Small intestine (tissue), 16 donors: ENCODE measurements at places on chromosomes 7 and 10. TPM values are rescaled to one million over a fixed set of nuclear protein-coding genes. Genes with fewer than 3 reads are reported as not detected.

DNA sequence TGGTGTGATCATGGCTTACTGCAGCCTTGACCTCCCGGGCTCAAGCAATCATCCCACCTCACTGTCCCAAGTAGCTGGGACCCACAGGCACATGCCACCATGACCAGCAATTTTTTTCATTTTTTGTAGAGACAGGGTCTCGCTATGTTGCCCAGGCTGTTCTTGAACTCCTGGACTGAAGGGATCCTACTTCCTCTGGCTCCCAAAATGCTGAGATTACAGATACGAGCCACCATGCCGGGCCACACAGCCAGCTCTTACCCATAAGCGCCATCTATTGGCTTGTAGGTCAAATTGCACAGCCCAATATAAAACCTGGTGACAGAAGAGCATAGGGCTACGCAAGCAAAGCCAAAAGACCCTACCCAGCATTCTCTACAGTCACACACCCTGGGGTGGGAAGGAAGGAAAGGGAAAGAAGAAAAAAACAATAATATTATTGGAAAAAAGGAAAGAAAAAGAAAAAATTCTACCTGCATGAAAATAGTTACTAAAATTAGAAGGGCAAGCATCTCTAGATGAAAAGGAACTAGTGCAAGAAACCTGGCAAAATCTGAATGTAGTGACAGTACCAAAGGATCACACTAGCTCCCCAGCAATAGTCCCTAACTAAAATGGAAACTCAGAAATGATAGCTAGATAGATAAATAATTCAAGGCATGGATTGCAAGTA is 29.4 kb upstream of the AMPH start:
- DNase-seq = peak; percentile 5

DNA sequence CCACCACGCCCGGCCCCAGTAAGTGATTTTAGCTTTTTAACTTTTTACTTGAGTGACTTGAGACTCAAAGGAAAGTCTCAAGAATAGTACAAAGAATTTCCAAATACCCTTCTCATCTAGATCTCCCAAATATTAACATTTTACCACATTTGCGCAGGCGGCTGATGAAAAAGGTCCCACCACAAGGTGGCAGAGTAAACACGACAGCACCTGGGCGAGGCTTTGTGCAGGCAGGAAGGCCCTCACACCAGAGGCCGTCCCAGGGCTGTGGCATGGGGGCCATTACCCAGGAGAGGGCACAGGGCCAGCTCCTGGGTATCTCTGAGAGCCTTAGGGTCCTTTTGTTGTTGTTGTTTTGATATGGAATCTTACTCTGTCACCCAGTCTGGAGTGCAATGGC is 50.0 kb upstream of the WIPI2 start:
- peak; percentile 15 for DNase-seq

UFSP1 gene
- 3.5 TPM for polyA plus RNA-seq

- no peak for DNase-seq
Measured at GRCh38 chr10:127872011-127872761, 20.6 kb downstream of the CLRN3 start.

- DNase-seq = no peak
Measured at GRCh38 chr10:124685261-124685660, 58.9 kb downstream of the FAM53B start.

DNA sequence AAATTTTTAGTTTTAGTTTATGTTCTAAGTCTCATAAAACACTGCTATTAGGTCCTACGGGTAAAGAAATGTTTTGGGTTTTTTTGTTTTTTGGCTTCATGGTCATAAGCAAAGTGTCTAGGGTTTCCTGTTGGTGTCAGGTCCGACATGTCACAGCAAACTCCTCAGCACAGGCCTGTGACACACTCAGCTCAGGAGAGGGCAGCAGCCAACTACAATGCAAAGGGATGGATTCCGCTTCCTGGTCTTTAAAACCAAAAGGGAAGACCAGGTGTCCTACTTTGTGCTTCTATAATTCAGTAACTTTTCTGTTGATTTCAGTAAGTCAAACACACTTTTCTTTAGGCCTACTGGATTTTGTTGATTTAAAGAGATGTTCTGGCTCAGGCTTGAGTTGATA is 83.8 kb upstream of the MACROH2A2 start:
- DNase-seq = peak; percentile 28

- no peak for DNase-seq
Measured at GRCh38 chr7:142629588-142630260, 119.5 kb upstream of the PRSS1 start.

DNA sequence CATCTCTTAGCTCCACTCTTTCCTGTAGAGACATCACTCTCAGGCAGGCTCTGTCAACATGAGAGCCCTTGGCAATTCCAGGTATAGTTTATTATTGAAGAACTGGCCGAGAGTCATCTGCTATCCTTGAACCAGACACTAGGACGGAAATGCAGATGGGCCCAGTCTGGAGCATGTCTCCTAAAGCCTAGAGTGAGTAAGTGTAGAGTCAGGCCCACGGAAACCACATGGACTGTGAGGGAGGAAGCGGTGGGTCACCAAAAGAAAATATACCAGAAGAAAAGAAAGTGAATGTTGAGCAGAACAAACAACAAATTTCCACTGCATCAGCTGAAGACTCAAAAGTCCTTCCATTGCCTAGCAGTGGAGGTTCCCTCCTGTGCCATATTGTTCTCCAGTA is 15.7 kb upstream of the RELN start:
- no peak for DNase-seq
